ENCODE measurements at places on chromosomes 5 and 9.

DNA sequence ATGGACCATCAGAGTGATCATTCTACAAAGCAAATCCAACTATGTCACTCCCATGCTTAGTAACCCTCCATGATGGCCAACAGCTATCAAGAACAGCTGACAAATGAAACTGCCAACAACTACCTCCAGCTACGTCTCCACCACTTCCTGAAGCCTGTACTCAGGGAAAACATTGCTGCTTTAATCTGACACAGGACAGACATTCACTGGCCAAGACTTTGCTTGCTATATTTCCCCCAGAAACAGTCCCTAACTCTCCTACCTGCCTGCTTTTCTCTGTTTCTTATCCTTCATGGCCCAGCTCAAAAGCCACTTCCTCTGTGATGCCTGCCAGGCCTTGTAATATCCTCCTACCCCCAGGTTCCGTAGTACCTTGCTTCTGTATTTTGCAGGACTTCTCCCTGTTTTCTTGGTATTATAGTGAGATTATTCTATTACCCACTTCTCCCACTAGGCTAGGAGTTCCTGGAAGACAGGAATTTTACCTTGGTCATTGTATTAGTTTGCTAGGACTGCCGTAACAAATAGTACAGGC, 14.7 kb upstream of the RAB14 start:
- DNase-seq: no peak

GRCh38 chr5:35198075-35198474, 32.2 kb downstream of the PRLR start:
- DNase-seq: peak; percentile 42

- DNase-seq: no peak
Observed at GRCh38 chr5:662751-663435, 30.3 kb downstream of the TPPP start.

DNA sequence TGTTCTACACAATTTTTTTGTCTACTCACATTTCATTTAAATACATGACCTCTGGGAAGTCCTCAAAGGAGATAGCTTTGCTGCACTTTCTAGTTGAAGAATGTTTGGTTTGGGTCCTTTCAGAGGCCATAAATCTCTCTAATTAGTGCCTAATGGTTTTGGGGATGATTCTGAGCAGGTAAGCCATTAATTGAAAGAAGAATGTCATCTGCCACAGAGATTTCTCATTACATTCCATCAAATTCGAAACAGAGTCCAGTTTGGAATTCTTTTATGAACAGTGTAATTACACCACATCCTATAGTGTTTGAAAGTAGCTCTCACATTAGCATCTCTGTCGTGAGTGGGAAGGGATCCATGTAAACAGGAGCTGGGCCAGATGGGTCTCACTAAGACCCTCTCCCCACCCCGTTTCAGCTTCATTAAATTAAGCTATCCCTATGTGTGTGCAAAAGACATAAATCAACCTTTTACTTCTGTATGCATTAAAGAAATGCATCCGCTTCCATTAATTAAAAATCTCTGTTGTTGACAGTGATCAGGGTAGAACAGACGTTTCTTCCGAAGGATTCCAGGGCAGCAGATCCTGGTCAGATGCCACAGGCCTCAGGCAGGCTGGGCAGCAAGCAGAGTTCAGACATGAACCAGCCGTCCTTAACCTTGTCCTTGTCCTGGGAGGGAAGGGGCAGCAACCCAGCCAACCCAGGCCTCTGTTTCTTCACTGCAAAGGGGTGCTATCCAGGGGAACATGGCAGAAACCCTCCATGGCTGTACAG, 99.8 kb upstream of the MAP1B start:
- DNase-seq: no peak

GRCh38 chr5:125370461-125371205, 624.2 kb upstream of the ZNF608 start:
- no peak for DNase-seq

GRCh38 chr9:98097836-98098235, 21.2 kb downstream of the TRIM14 start:
- DNase-seq: peak; percentile 91

DNA sequence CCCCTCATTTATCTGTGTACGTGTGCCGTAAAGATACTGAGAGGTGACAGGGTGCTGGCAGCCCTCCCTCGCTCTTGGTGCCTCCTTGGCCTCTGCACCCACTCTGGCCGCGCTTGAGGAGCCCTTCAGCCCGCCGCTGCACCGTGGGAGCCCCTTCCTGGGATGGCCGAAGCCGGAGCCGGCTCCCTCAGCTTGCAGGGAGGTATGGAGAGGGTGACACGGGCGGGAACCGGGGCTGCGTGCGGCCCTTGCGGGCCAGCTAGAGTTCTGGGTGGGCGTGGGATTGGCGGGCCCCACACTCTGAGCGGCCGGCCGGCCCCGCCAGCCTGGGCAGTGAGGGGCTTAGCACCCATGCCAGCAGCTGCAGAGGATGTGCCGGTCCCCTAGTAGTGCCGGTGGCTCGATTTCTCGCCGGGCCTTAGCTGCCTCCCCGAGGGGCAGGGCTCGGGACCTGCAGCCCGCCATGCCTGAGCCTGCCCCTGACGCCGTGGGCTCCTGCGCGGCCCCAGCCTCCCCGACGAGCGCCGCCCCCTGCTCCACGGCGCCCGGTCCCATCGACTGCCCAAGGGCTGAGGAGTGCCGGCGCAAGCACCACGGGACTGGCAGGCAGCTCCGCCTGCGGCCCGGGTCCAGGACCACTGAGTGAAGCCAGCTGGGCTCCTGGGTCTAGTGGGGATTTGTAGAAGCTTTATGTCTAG, 21.6 kb downstream of the NKX2-5 start:
- DNase-seq: no peak
